ENCODE measurements at places on chromosomes 11 and 22.

GRCh38 chr11:95337972-95338429 is 107.0 kb upstream of the SESN3 start:
- no peak for DNase-seq

- no peak for DNase-seq
Measured at GRCh38 chr22:38871360-38872171, 450 bp downstream of the CBX6 start.

GRCh38 chr22:18965526-18966421 is 29.7 kb upstream of the PRODH start:
- DNase-seq, result no peak

DNA sequence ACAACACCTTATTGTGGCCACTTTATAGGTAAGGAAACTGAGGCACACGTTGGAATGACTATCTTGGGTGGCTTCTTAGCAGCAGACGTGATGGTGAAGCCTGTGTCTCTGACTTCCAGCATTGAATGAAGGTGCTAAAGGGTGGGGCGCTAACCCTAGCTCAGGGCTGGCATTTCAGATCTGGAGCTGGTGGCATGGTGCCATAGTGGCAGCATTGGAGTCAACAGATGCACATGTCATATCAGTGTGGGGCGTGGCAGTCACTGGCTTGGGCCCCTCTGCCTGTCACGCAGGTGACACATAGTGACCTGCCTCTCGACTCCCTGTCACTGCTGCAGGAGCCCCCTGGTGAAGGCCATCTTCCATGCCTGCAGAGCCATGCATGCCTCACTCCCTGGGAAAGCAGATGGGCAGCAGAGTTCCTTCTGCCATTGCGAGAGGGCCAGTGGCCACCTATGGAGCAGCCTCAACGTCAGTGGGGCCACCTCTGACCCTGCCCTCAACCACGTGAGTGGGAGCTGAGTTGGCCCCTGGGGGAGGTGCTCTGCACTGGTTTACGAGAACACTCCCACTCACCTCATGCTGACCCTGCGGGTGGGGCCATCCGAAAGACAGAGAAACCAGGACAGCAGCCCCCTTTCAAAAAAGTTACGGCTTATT is 14.8 kb downstream of the SHISA8 start:
- DNase-seq, result no peak

- DNase-seq, result no peak
Measured at GRCh38 chr11:14656536-14657457, 13.2 kb downstream of the PDE3B start.

DNA sequence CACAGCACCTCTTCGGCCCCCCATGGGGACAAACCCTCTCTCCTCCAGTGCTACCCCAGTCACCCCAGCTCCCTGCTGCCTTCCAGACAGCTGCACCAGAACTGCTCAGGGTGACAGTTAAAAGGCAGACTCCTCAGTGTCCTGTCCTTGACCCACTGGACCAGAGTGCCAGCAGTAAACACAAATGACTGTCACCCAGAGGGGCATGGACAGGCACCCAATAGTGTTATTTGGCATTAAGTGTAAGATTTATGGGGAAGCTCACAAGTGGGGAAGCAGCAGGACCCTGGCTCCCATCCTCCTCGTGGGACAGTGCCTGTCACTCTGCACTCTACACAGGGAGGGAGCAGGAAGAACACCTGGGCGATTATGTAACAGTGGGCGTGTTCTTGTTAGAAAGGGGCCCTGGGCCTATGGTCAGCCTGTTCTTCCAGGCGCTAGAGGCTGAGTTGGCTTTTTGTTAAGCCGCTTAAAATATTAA is 5.0 kb downstream of the RPS19BP1 start:
- no peak for DNase-seq

- no peak for DNase-seq
Measured at GRCh38 chr11:124884340-124884739, 13.3 kb downstream of the ROBO4 start.

DNA sequence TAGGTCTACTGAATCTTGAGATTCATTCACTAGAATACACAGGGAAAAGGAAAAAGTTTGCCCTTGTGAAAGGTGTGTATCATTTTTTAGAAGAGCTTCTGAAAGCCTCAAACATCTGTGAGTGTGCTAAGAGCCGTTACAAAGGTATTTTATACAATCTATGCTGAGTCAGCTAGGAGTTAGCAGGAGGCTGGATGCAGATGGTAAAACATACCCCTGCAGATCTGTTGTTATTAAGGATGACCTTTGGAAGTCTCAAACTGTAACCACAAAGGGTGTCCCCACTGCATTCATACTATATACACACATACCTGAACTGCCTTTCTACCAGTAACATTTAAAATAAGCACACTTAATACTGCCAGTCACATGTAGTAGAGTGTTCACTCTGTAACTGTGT is 8.4 kb upstream of the C11orf91 start:
- no peak for DNase-seq

DNA sequence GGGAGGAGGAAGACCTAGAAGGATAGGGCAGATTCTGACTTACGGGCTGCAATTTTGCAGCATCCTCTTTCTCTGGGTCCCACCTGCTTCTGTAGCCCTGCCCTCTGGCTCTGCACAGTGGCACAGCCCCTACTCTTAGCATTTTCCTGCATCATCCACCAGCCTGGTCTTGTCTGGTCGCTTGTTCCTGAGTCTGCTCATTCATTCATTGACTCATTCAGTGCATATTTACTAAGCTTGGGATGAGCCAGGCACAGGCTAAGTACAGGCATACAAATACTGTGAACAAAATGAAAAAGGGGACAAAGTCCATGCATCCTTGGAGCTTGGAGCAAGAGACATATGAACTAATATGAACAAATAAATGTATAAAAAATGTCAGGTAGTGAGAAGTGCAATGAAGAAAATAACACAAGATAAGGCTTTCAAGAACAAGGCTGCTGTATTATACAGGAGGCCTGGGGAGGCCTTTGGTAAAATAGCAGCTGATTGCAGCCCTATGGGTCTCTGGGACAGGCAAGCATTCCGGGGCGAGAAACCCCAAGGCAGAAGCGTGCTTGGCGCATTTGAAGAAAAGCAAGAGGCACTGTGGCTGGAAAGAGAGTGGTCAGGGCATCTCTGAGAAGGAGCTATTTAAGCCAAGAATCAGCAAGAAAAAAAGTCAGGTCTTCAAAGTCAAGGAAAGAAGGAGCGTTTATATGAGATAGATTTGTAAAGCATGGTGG is 108.0 kb upstream of the ALX4 start:
- no peak for DNase-seq

GRCh38 chr11:65446446-65447277 is 24.1 kb downstream of the NEAT1 start:
- no peak for DNase-seq

GRCh38 chr22:40487663-40488249 is 117.4 kb downstream of the SGSM3 start:
- DNase-seq, result peak; percentile 8

GRCh38 chr11:100163471-100163870 is 523.6 kb upstream of the ARHGAP42 start:
- DNase-seq, result no peak

- DNase-seq, result no peak
Measured at GRCh38 chr11:32891657-32892354, 805 bp upstream of the QSER1 start.

GRCh38 chr11:68593441-68593840 is 90.9 kb upstream of the GAL start:
- no peak for DNase-seq

DNA sequence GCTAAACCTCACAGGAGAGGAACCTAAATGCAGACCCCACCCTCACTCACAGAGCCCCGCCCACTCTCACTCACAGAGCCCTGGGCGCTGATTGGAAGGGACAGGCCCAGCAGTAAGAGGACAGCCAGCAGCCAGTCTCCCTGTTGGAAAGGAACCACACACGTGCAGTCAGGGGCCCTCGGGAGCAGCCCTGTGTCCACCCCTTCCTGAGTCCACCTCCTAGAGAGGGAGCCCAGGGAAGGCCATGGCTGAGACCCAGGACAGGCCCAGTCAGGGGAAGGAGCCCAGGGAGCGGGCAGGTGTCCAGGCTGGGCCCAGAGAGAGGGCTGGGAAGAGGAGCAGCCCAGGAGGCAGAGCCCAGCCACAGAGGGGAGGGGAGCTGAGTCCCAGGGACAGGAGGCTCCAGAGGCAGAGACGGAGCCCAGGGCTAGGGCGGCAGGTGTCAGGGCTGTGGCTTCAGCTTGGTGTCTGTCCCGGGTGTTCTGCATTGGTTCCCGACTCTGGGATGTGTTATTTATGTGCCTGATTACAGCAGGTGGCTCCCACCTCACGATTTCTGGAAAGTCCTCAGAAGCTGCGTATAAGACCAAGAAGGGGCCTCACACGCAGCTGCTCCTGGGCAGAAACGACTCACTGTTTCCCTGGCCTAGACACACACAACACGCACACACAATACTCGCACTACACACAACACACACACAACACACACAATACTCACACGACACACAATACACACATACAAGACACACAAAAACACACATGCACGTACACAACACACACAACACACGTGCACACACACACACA is 9.0 kb upstream of the APOBEC3H start:
- no peak for DNase-seq

DNA sequence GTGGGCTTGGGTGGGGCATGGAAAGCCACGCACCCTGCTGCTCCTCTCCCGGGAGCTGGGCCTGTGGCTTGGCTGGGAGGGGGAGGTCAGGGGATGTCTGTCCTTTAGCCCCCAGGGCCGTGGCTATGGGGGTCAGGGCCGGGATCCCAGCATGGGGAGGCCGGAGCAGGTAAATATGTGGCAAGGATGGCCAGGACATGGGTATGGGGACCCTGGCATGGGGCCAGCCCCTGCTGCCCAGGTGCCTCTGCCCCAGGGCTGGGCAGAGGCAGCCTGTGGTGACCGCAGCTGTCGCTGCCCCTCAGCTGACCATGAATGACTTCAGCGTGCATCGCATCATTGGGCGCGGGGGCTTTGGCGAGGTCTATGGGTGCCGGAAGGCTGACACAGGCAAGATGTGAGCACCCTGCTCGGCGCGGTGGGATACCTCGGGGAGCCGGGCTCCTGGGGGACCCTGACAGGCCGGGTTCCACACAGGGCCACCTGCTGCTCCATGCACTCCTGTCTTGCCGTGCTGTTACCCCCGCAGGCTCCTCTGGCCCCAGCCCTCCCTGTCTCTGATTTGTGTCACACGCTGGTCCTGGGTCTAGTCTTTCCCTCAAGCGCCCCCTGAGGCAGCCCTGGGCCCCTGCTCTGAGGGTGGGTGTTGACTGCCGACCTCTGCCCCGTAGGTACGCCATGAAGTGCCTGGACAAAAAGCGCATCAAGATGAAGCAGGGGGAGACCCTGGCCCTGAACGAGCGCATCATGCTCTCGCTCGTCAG is 8.1 kb upstream of the ANKRD13D start:
- no peak for DNase-seq

- no peak for DNase-seq
Measured at GRCh38 chr22:47654922-47655491, 892.6 kb downstream of the TBC1D22A start.

DNA sequence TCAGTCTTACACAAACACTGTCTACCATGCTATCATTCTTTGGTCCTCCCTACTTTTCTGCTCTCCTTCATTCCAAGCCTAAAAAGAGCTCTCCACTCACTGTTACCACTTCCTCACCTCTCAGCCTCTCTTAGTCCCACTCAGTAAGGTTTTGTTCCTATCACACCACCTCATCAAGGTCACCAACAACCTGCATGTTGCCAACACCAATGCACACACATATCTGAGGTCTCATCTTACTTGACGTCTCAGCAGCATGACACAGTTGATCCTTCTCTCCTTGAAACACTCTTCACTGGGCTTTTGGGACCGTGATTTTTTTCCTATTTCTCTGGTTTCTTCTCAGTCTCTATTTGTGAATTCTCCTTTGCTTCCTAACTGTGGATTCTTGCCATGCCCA is 8.1 kb downstream of the PISD start:
- DNase-seq, result no peak

DNA sequence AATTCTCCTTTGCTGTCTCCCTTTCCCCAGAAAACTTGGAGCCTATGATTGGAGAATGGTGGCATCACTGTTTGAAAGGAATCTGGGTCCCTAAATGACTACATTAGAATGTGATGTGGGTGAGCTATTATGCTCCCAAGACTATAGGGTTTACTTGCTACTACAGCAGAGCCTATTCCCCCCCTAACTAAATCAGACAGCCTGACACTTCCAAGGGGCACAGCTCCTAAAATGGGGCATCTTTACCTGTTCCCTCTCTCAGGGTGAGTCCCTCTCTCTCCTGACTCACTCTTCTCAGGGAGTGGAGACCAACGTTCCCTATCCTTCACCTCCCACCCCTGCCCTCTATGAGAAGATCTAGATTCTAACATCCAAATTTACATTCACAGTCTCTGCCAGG is 775 bp upstream of the ISX start:
- no peak for DNase-seq

DNA sequence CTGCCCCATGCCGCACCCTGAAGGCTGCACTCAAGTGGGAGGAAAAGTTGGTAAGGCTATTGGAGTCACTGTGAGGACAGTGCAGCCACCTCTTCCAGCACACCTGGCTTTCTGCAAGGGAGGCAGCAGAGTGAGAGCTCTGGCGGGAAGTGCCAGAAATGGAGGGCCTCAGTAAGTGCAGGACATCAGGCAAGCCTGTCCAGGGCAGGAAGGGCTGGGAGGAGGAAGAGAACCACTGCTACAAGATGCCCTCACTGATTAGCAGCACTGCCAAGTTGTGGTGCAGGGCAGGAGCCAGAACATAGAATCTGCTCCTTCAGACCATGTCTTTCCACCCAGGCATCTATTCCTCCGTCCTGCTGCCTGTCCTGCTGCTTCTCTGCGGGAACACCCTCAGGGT is 61.2 kb upstream of the CLTCL1 start:
- no peak for DNase-seq

- no peak for DNase-seq
Measured at GRCh38 chr11:112320668-112321067, 60.0 kb upstream of the PLET1 start.

DNA sequence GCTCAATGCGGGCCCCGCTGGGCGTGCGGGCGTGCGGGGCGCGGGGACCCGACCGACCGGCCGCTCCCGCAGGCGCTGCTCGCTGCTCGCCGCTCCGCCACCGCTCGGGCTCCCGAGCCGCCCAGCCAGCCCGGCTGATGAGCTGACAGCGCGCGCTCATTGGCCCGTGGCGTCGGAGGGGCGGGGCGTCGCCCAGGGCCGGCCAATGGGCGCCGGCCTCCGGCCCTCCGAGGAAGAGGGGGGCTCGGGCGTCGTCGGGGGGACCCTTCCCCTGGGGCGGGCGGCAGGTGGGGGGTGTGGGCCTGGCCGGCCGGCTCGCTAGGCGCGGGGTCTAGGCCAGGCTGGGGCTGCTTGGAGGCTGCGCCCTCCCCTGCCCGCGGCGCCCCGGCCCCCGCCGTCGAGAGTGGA is at the start of gene SCUBE1:
Gene SCUBE1, minus strand, starts transcription at position 111 of the 408 bp plus-strand sequence. CDS start 111 bp downstream, outside the sequence.
- peak; percentile 51 for DNase-seq

GRCh38 chr11:696955-697491 is 1.4 kb downstream of the TMEM80 start:
- DNase-seq, result no peak

DNA sequence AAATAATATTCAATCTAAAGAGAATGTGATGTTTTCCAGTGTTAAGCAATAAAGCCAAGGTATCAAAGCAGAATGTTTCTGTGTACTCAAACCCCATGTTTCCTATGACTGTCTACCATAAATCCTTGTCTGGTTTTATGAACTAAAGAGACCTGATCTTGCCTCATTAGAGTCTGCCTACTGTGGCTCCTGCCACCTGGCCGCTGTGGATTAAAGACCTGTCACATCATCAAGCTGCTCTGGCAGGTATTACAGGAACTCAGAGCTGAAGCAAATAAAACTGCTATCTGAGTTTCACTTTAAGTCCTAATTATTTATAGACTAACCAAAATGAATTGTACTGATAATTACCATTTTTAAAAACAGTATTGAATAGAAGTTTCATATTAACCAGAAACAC is 207.8 kb upstream of the CCDC90B start:
- no peak for DNase-seq

GRCh38 chr11:113305440-113306336 is 8.7 kb upstream of the TTC12 start:
- DNase-seq, result peak; percentile 73

Measured in stimulated activated CD4-positive, alpha-beta T cell treated with anti-CD3 and anti-CD28 coated beads, Interleukin-4, amount 100 ng/mL, for 24 hours (primary cell).